ENCODE measurements at places on chromosomes 2 and 18.

DNA sequence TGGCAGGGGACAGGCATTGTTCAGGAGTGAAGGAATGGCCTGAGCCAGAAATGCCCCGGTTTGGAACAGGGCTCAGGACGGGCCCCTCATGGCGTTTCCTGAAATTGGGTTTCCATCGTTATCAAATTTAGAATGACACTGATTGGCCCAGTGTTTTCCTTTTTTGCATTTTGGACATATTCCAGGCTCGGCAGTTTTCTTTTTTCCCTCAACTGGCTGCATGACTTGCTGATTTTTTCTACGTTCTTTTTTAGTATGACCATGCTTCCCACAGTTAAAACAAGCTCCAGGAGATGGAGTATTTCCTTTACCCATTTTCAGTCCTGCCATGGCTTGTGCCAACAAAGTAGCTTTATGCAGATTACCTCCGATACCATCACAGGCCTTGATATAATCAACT lies 20.4 kb upstream of the LYG2 start:
- no peak for DNase-seq

DNA sequence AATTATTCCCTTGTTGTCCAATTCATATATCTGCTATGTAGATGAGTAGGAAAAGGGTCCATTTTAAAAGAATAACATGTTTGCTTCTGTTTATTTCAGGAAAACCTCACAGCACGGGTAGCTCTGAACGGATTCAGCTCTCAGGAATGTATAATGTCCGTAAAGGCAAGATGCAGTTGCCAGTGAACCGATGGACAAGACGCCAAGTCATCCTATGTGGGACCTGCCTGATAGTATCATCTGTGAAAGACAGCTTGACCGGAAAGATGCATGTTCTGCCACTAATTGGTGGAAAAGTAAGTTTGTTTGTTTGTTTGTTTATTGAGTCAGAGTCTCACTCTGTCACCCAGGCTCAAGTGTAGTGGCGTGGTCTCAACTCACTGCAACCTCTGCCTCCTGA lies 114.6 kb downstream of the PHLPP1 start:
- no peak for DNase-seq

- no peak for DNase-seq
Measured at GRCh38 chr2:240953426-240954410, 44.7 kb upstream of the SNED1 start.

DNA sequence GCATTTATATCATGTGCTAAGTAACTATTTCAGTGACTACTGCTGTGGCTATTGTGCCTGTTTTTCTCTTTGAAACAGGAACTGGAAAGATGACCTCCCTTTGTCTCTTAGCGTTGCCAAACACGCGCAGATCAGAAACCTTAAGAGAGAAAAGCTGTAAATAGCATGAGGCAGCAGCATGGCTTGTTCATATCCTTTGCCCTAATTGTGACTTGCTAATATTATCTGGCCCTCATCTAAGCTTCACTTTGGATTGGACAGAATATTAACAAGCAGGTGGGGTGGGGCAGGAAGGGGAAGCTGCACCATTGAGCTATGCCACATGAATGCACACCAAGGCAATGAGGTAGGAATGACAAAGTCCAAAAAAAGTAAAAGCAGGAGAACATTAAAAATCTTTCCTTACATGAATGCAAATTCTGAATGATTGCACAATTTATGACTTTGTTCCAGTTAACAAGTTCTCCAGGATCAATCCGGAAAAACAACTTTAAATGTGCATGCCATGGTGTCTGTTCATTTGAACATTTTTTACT lies 128.4 kb downstream of the IRS1 start:
- DNase-seq = no peak

- no peak for DNase-seq
Measured at GRCh38 chr2:63849381-63850203, 7.9 kb downstream of the UGP2 start.

DNA sequence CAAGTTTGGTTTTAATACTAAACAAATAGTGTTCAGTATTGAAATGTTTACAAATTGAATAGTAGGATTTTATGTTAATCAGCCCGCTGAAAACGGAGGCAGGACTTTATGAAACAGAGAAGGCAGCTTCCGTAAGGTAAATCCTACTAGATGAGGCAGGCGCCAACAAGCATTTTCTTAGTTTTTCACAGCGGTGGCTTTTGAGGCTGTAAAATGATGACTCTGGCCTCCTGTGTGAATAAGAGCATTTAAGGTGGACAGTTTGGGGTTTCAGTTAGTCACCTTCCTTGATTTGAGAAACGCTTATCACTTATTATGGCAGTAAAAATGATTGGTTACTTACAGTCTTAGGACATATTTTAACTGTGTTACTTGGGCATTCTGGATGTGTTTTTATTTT lies 212.9 kb downstream of the PTGR3 start:
- DNase-seq = no peak

GRCh38 chr18:41128126-41128525 lies 826.9 kb upstream of the PIK3C3 start:
- DNase-seq = no peak

- no peak for DNase-seq
Measured at GRCh38 chr2:198788676-198789075, 669.1 kb downstream of the SATB2 start.

- no peak for DNase-seq
Measured at GRCh38 chr2:239329972-239330572, 70.7 kb downstream of the HDAC4 start.

- no peak for DNase-seq
Measured at GRCh38 chr2:218405086-218405745, 5.5 kb downstream of the CTDSP1 start.

- no peak for DNase-seq
Measured at GRCh38 chr2:101467306-101467705, 7.6 kb downstream of the RFX8 start.

DNA sequence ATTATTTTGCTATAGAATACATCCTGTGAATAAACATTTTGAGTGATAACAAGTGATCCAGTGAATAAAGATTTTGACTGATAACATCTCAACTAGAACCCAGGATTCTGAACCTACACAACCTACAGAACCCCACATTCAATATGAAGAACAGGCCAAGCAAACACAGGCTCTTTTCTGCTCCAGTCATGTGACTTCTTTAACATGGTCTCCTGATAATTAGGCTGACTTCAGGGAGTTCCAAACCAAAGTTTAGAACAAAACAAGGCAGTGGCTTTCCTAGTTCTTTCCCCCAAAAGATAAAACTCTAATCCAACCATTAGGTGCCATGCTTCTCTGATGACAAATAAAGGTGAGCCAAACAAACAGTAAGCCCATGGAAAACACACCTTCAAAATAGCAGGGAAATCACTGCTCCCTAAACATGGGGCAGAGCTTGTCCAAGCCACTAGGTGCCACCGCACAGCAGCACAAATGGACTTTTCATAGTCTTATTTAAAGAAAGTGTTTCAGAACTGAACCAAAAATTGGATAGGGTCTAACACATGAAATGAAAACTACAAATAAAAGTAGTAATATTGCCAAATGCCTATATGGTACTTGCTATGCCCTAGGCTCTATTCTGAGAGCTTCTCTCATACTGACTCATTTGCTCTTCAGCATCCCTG lies 95.3 kb downstream of the EVA1A start:
- DNase-seq = no peak

DNA sequence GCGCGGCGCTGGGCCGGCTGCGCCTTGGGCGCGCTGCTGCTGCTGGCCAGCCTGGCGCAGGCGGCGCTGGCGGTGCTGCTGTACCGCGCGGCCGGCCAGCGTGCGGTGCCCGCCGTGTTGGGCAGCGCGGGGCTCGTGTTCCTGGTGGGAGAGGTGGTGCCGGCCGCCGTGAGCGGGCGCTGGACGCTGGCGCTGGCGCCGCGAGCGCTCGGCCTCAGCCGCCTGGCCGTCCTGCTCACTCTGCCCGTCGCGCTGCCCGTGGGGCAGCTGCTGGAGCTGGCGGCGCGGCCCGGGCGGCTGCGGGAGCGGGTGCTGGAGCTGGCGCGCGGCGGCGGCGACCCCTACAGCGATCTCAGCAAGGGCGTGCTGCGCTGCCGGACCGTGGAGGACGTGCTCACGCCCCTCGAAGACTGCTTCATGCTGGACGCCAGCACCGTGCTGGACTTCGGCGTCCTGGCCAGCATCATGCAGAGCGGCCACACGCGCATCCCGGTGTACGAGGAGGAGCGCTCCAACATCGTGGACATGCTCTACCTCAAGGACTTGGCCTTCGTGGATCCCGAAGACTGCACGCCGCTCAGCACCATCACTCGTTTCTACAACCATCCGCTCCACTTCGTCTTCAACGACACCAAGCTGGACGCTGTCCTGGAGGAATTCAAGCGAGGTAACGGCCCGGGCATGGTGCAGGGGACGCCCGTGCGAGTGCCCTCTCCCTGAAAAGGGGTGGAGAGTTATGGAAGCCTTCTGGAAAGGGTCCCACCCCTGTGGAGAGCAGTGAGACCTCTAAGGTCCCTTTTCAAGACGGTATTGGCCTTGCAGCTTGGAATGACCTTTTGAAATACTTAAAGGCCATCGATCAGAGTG lies 1.0 kb downstream of the CNNM3 start:
- DNase-seq = no peak

GRCh38 chr2:42060718-42061619 lies 13.1 kb downstream of the PKDCC start:
- DNase-seq = no peak

DNA sequence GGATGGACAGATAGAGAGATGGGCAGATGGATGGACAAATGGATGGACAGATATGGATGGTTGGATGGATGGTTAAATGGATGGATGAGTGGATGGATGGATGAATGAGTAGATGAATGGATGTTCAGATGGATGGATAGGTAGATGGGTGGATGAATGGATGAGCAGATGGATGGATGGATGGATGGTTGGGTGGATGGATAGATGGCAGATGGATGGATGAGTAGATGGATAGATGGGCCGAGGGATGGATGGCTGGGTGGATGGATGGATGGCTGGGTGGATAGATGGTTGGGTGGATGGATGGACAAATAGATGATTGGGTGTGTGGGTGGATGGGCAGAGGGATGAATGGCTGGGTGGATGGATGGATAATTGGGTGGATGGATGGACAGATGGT lies 98.9 kb upstream of the OTOS start:
- no peak for DNase-seq

GRCh38 chr2:43731211-43731610 lies 42.6 kb upstream of the DYNC2LI1 start:
- DNase-seq = no peak

- DNase-seq = no peak
Measured at GRCh38 chr2:28387082-28387960, 5.3 kb upstream of the FOSL2 start.

DNA sequence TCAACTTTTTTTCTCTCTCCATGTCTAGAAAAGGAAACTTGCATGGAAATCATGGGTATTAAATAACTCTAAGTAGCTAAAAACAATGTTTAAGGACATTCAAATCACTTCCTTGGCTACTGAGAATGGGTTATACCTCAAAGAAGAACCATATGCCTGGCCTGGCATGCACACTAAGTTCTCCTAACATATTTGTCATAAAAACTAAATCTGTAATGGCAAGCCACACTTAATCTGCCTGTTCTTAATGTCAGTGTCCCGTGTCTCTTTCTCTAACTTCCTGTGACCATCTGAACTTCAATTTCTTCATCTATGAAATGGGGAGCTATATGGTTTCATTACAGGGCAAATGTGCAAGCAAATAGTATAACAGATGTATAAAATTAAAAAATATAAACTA lies 11.1 kb downstream of the PDE1A start:
- no peak for DNase-seq

- DNase-seq = no peak
Measured at GRCh38 chr18:56934131-56934530, 212.8 kb upstream of the BOD1L2 start.

- DNase-seq = no peak
Measured at GRCh38 chr2:12007282-12007681, 260.9 kb downstream of the LPIN1 start.

DNA sequence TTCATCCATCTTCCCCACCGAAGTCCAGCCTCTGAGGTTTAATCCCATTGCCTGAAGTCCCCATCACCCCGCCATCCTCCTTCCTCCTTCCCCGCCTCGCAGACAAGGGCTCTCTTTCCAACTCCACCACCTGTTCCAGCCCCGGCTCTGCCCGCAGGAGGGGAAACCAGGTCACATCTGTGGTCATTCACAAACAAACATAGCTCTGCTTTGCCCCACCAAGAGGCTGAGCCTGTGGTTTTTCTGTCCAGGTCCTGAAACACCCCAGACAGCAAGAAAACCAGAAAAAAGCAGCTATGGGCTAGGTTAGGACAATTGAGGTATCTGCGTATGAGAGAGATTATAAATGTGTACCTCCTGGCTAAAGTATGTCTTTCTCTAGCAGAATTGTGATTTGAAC lies 144.7 kb downstream of the GLI2 start:
- DNase-seq = no peak

GRCh38 chr2:225083276-225083675 lies 41.0 kb upstream of the DOCK10 start:
- DNase-seq = no peak

DNA sequence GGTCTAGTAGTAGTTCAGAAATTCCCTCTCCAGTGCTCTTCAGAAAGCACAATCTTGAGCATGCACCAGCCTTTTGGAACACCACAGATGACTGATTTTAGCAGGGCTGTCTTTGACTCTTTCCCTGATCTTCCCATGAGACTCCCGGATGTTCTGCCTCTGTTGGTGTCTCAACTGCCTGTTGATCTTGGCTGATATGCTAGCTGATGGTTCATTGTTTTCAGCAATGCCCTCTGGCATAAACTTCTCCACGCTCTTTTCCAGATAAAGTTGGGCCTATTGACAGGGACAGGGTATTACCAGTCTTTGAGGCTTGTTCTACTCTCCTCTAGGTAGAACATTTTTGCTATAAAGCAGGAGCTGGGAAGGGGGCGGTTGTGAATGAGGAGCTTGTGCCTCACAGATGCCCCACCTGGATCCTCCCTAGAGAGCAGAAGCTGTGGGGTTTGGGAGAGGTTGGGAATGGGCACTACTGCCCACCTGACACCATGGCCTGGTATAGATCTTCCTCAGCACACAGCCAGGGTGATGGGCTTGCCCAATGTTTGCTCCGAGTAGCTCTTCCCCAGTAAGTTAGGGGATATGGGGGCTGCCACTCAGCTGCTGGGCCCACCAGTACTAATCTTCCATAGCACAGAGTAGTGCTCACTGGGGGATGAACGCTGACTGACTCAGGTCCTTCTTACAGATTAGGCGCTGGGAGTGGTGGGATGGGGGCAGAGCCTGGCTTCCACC lies 111.3 kb downstream of the PTGR3 start:
- DNase-seq = no peak

DNA sequence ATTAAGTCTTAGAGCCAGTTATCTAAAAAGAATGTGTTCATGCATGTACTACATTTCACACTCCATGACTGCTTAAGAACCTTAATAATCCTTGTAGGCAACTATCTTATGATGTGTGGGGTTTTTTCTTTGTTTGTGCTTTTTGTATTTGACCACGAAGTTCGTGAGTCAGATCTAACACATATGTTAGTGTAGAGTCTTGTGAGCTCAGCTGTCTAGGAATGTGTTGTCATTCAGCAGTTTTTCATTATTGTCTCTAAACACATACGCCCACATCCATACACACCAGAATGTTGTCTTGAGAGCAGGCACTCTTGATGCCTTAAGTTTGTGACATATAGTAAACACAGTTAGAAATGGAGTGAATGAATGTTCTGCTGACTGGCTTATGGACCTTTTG lies 38.4 kb downstream of the CAB39 start:
- no peak for DNase-seq

- no peak for DNase-seq
Measured at GRCh38 chr2:98378901-98379300, 32.6 kb downstream of the CNGA3 start.
